ENCODE measurements at places on chromosomes 6 and 20.

- peak; percentile 31 for DNase-seq
These were observed 951 bp downstream of the FOXP4 start for GRCh38 chr6:41546866-41547798.

DNA sequence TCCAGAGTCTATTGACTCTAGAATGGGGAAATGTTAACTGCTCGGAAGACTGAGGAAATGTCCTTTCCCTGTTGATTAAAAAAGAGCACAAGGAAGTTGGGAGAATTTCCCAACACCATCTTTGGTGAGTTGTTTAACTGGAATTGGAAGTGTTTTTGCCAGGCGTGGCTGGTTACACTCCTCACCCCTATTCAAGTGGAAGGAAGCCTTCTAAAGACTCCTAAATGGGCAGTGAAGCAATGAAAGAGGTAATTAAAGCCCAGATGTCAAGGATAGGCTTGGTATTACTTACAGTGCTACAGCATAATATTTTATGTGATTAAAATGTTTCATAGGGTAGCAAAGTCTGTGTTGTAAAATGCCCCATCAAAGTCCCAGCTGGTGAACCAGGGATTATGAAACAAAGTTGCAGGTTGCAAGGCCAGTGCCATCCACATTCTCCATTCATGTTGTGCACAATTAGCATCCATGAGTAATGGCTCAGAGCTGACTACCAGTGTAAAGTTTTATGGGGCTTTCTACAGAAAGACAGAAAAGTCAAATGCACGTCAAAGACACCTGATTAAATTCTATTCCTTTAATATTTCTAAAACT is 52.6 kb downstream of the BTBD3 start:
- no peak for DNase-seq

- DNase-seq, result no peak
These were observed 80.3 kb downstream of the BACH2 start for GRCh38 chr6:90216072-90216977.

DNA sequence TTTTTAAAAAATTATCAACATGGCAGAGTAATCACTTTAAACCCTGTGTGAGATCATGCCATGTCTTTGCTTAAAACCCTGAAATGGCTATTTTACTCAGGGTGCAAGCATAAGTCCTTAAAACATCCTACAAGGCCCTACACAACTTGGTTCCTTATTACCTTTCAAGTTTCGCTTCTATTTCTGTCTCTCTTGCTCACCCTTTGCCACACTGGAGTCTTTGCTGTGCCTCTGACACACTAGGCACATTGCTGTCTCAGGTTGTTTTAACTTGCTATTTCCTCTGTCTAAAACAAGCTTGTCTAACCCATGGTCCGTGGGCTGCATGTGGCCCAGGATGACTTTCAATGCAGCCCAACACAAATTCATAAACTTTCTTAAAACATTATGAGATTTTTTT is 55.6 kb downstream of the KIAA0408 start:
- DNase-seq, result no peak

GRCh38 chr6:113888493-113888892 is 31.3 kb downstream of the MARCKS start:
- DNase-seq, result no peak

GRCh38 chr6:147548921-147549475 is 40.5 kb downstream of the SAMD5 start:
- no peak for DNase-seq

DNA sequence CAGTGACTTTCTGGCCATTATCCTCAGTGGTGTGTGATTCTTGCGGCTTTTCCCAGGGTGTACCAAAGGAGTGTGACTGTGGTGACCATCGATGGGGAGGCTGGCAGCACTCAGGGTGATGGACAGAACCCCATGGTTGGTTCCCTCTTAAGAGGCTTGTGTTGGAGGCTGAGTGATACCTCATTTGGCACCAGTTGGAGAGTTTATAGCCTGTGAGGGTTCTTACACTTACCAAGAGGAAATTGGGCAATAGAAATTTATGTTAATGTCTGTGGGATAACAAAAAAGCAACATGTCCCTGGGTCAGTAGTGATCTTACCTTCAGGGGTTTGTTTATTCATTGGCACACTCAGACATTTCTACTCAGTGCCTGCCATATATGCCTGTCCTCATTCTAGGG is 37.2 kb downstream of the DAAM2 start:
- no peak for DNase-seq

- DNase-seq, result peak; percentile 15
These were observed 1.5 kb downstream of the NDUFAF5 start for GRCh38 chr20:13786143-13786828.

DNA sequence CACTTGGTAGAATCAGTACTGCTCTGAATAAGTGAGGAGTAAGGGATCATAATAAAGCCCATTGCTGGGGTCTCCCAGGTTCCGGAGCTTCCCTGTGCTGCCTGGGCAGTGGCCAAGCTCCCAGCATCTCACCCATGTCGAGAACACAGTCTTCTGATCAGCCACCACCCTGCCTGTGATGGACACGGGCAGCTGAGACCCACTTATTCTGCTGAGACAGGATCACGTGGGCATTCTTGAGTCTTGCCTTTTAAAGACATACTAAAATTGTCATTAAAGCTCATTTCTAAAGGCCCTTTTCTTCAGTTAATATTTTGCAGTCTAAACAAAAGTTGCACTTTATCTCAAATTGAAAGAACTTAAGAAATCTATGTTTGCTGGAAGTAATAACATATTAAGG is 42.7 kb upstream of the SLC22A2 start:
- DNase-seq, result no peak

DNA sequence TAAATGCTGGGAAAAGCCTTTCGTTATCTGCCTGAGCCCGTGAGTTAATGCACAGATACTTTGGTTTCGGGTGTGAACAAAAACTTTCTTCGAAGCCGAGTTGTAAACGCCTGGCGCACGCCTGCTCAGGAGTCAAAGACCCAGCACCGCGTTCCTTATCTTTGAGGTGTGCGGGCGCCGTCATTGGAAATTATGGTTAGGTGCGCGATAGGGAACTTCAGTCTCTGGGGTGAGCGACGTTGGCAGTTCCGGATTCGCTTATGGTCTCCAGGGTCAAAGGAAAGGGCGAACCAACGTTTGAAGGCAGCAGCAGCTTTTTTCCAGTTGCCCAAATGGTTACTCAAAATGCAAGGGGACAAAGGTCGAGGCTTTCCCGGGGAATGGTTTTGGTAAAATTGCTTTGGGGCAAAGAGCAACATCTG is 853 bp downstream of the SLC22A3 start:
- no peak for DNase-seq

- no peak for DNase-seq
These were observed 39.0 kb upstream of the SLCO4A1 start for GRCh38 chr20:62603021-62603906.

- peak; percentile 85 for DNase-seq
These were observed 5.3 kb downstream of the LINC00237 start for GRCh38 chr20:21100578-21101452.

- no peak for DNase-seq
These were observed 170.8 kb downstream of the EPM2A start for GRCh38 chr6:145564553-145564952.

GRCh38 chr6:76982476-76983199 is 480.7 kb downstream of the HTR1B start:
- DNase-seq, result no peak
